ENCODE measurements at places on chromosomes 4 and X.
A peak's percentile ranks its signal among the peaks of the same experiment; 100 is the strongest.

DNA sequence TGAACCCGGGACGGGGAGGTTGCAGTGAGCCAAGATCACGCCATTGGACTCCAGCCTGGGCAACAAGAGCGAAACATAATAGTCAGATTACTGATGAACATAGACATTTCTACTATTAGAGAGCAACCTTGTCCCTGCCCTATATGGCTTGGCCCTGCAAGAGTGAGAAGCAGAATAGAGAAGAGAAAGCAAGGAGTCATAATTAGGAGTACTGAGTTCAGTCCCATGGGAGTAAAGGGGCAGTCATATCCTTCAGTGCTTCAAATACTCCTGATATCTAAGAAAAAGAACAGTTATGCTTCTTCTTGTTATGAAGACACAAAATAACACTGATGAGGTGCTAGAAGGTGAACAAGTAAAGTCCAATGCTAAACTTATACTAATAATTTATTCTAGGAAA lies 33.8 kb downstream of the CLDN2 start:
- no peak for DNase-seq

DNA sequence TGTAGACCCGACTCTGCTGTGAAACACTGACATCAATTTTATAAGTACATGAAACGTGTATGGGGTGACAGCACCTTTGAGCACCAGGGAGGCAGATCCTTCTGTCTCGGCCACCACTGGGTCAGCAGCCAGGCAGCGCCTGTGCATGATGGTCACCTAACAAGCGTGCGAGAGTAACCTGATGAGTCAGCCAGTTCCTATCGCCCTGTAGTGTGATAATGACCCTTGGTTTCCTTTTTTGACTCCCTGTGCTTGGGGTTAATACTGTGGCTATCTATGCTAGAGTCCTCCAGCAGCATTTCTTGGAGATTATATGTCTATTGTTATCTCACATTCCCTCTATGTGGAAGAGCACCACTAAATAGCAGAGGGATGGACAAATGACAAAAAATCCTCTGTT lies 101.6 kb downstream of the NPNT start:
- no peak for DNase-seq

- no peak for DNase-seq
These were observed 264.1 kb upstream of the GATB start for GRCh38 chr4:152024881-152025280.

- no peak for DNase-seq
These were observed 79.8 kb upstream of the ATP8A1 start for GRCh38 chr4:42736527-42737195.

DNA sequence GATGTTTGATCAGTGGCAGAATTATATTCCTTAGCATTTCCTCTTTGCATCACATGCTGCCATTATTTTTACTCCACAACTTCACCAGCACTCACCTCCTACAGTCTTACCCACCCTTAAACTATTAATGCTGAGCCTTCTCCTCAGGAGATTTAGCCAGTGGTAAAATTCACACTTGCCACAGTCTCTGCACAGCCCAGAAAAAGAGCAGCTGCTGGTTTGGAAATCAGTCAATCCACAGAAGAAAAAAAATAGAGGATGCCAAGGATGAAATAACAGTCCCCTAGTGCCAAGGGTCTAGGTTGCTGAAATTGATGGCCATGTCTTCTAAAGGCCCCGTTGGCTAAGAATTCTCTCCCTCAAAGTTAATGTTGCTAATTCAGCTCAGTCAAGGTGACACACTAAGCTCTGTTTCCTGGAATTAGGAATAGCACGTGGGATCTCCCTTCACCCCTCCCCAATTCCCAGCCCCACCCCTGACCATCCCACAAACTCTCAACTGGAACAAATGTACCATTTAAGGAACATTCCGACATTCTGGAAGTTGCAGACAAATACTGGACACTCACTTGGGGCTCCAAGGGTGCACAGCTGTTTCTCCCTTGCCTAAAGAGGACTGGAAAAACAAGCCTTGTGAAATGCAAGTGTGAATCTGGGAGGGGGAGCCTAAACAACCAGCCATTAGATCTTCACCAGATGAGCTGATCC lies 5.7 kb downstream of the ATP1B4 start:
- no peak for DNase-seq

DNA sequence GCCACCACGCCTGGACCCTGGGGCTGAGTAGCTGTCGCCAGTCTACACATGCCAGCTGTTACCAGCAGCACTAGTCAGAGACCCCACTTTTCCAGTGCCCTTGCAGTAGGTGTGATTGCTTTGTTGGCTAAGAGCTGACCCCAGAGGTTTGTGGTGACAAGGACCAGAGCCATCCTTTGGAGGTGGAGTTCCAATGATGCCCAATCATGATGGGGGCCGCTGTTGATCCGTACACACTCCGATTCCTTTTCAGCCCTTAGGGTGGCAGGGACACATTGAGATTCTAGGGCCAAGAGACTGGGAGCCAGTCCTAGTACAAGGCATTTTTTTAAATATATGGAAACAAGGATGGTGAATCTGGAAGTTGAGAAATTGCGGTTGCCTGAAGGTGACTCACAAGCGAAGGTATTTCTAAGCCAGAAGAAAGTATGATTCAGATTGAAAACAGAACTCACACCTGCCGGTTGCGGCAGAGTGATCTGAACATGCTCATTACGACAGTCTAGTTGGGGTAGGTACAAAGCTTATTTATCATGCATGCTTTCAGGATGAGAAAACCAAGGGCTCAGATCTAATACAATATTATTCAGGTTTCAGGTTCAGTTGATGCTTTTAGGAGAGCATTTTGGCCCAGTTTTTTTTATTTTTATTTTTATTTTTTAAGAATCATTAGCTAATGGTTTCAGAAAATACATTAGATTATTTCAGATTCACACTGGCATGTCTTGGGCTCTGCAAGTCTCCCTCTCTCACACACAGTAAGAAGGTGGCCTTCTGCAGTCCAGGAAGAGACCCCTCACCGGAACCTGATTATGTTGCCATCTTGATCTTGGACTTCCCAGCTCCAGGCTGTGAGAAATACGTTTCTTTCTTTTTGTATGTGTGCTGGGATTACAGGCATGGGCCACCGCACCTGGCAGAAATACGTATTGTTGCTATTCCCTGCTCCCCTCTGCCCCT lies 43.4 kb downstream of the SHROOM2 start:
- DNase-seq = no peak

GRCh38 chr4:73445383-73446335 lies 9.6 kb downstream of the AFP start:
- DNase-seq = no peak

- DNase-seq = no peak
These were observed 24.4 kb upstream of the FAM47B start for GRCh38 chrX:34918091-34918736.

GRCh38 chr4:177006331-177006730 lies 213.6 kb upstream of the VEGFC start:
- no peak for DNase-seq

DNA sequence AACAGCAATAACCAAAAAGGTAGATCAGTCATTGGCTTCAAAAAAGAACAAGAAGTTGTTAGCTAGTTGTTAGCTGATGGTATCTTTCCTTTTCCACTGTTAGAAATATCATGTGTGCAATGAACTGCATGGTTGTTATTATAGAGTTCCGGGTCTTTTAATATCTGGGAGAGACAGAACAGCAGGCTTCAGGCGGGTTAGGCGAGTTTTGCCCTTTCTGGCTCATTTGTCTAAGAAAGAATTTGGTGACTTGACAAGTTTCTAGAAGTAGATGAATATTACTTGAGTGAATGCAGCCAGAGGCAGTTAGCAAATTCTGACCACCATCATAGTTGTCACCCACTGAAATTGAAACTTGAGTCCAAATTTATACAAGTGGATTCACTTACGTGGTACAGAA lies 88.9 kb upstream of the MID1 start:
- DNase-seq = no peak

DNA sequence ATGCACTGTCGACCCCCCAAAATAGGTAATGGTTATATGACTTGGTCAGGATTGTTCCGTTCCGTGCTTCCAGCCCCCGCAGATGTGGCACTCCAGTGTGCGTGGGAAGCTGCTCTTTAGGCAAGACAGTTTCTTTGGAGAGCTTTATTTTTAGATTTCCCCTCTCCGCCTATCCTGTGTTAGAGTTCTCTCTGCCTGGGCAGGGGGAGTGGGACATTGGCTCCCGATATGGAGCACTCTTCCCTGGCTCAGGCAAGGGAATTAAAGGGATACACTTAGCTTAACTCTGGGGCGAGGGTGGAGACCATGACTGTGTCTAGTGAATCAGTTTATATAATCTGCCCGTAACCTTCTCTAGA lies 36.0 kb downstream of the DLG3 start:
- DNase-seq = no peak

GRCh38 chrX:108165383-108166111 lies 74.0 kb downstream of the ATG4A start:
- peak; percentile 10 for DNase-seq

DNA sequence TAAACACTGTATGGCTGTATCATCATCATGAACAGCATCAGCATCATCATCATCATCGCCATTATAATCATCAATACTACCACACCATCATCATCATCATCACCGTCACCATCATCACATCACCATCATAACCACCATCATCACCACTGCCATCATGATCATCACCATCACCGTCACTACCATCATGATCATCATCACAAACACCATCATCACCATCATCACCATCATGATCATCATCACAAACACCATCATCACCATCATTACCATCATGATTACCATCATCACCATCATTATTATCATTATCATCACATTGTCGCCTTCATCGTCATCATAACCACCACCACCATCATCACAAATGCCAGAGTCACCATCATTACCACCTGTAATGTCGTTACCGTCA lies 1196.9 kb downstream of the NLGN4X start:
- DNase-seq = no peak

DNA sequence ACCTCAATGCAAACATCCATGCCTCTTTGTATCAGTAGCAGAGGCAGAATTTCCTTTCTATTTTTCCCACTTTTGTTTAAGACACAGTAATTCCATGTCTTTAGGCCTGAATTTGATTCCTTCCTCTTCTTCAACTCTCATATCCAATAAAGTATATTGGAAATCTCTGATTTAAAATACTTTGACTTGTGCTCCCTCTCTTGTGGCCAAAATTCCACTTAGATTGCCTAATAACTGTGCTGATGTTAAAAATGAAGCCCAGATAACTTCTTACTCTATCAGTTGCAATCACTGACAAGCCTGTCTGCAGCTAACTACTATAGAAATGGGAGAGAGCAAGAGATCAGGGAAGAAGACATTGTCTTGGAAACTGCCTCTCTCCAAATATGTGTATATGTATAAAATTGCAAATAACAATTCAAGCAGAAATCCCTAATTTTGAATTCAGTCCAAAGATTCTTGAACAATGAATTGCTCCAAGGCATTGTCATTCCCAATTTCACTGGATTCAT lies 163.5 kb upstream of the SPIN4 start:
- no peak for DNase-seq

DNA sequence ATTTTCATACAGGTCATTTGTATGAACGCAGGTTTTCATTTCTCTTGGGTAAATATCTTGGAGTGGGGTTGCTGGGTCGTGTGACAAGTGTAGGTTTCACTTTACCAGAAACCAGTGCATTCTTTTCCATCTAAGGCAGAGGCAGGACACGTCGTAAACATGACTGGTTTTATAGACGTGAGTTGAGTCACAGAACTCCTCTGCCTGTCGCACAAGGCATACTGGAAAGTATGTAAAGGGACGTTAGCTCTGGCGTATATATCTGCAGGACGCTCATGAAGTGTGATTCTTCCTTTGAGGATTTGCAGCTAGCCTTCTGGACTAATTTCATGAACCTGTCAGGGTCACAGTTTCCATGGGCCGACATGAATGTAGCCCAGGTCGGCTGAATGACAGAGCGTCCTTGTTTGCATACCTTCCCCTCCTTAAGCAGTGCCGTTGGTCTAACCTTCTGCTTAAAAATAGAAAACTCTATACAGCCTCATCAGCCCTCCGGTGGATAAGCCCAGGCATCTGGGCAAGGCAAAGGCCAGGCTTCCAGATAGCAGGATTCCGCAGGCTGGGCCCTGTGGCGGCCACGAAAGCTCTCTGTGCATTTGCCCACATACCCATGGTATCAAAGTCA lies 106.0 kb downstream of the GPR143 start:
- no peak for DNase-seq

DNA sequence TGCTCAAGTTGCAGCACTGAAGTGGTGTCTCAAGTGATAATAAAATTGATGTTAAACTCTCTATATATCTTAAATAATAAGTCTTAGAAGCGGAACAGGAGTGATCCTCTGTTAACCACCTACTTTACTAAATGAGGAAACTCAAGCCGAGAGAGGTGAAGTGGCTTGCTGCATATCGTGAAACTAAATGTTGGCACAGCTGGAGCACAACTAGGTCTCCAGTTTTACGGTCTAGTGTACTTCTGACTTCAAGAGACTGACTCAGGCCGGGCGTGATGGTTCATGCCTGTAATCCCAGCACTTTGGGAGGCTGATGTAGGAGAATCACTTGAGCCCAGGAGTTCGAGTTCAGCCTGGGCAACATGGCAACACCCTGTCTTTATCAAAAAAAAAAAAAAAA lies 35.5 kb upstream of the PLS3 start:
- DNase-seq = no peak

DNA sequence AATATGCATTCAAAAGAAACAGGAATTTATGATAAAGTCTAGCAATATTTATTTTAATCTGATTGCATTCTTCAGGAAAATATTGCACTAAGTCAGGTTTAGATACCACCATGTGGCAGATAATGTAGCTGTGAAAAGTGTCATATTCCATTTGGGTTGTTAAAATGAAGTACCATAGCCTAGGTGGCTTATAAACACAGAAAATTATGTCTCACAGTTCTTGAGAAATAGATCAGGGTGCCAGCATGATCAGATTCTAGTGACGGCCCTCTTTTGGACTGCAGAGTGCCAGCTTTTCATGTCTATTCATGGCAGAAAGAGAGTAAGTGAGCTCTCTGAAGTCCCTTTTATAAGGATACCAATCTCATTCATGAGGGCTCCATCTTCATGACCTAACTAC lies 5.6 kb upstream of the ADGRL3 start:
- DNase-seq = no peak

DNA sequence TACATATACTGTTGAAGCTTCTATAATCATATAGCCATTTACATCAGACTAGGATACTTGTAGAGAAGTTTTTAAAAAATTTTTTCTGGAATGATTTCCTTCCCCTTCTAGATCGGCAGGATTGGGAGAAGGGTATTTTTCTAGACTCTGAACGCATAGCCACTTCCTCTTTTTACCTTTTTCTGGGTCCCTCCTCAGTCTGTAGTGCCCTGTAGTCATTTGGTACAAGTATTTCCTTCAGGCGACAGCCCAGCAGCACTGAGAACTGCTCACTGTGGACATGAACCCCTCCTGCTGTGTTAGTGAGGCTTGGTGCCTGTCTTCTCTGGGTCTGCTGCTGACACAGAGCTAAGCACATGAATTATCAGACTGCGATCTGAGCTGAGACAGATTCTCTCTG lies 255.4 kb downstream of the ARHGAP10 start:
- no peak for DNase-seq

DNA sequence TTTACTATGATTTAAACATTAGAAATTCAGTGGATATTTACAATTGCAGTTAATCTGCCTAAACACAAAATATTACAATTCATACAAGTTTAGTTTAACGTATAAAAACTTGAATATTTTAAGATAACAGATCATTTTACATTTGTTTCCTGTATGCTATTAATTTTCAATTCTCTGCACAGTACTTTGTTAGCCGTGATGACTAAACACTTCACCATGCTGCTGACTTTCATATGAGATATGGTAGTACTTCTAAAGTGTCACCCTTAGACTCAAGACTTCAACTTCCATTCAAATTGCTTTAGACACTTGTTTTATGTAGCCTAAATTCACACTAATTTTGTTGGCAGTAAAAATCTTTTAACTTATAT lies 1646.4 kb upstream of the ADGRL3 start:
- no peak for DNase-seq

- no peak for DNase-seq
These were observed 48.7 kb upstream of the CRMP1 start for GRCh38 chr4:5941601-5942000.
